Cortex of kidney (tissue), 1 donor: ENCODE measurements at places on chromosomes 13 and 19.

DNA sequence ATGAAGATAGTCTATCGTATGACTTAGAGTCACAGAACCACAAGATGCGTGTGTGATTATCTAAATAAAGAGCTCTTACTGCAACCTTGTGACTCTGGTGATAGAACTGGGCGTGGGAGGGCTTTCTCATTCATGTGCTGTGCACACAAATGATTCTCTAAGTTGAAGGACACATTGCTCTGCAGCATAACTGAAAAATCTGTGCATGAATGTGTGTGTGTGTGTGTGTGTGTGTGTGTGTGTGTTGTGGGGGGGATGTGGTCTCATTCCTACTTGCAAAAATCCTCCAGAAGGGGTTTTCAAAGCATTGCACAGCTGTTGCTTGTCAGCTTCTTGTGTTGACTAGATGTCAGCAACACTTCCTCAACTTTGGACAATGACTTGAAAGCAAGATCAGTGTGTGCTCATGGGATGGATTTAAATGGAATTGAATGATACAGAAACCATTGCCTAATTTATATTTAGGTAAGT is 22.4 kb downstream of the LRCH1 start:
- DNase-seq = no peak

DNA sequence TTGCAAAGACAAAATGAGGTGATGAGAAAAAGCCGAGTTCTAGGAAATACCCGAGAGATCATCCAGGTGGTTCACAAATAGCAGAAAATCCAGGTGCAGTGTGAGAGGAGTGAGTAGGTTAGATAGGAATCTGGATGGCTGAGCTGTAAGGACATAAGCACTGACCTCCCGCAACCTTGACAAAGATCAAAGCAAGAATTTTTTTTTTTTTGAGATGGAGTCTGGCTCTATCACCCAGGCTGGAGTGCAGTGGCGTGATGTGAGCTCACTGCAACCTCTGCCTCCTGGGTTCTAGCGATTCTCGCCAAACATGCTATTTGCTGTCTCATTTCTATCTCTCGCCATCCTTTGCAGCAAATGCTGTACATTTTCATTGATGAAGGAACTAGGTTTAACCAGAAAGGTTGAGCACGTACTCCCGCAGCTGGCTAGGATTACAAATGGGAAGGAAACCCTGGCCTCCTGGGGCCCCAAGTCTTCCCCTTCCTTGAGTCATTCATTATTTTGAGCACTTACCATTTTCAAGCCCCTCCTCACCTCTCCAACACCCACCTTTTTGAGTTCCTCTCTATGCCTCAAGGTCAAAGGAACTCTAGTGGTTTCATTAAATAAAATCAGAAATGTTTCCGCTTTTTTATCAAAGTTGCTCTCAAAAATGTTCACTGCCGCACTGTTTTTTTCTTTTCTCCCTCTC is 38.8 kb downstream of the NLRP12 start:
- no peak for DNase-seq

DNA sequence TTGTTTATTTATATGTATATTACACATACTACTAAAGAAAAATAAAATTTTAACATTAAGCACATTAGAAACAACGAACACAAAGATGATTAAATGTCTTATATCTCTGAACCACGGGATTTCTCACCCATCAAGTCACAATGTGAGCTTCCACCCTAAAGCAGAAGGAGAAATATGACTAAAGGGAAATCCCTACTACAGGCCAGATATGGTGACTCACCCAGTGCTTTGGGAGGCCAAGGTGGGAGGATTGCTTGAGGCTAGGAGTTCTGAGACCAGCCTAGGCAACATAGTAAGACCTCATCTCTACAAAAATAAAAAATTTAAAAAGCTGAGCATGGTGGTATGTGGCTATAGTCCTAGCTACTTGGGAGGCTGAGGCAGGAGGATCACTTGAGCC is 24.6 kb downstream of the DCT start:
- no peak for DNase-seq

DNA sequence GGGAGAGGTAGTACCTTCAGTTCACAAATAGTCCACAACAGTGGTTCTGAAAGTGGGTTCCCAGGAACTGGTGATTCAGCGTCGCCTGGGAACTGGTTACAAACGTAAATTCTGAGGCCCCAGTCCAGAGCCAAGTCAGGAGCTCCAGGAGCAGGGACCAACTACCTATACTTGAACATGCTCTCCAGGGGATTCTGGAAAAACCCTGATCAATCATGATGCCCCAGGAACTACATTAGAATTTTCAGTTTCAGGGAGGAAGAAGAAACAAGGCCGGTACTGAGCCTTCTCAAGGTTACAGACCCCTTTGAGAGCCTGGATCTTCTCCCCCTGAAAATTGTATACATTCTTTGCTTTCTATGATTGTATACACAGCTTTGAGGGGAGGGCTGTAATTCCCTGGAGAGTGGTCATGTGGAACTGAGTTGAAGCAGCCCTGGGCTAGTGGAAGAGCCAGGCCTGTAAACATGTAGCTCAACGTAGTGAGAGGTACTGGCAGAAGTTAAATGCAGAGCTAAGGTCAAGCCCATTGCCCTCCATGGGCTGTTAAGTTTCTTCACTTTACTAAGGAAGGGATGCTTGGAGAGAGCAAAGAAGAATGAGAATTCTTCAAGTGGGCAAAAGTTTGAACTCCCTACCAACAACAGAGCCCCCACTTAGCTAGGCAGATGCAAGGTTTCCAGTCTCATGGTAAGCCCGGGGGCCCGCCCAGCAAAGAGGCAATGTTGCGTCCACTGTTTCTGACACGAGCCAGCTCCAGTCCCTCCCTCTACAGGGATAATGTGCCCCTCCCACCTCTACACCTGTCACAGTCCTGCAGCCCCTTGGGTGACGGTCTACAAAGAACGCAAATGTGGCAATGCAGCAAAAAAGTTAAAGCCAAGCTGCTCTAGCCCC is 17.0 kb downstream of the DOCK9 start:
- no peak for DNase-seq

- DNase-seq = no peak
These were observed 3.4 kb downstream of the DMWD start for GRCh38 chr19:45789035-45789786.

GRCh38 chr19:11382898-11383705 is 1.0 kb downstream of the EPOR start:
- no peak for DNase-seq

- no peak for DNase-seq
These were observed 73.4 kb upstream of the UBL3 start for GRCh38 chr13:29923554-29924481.

DNA sequence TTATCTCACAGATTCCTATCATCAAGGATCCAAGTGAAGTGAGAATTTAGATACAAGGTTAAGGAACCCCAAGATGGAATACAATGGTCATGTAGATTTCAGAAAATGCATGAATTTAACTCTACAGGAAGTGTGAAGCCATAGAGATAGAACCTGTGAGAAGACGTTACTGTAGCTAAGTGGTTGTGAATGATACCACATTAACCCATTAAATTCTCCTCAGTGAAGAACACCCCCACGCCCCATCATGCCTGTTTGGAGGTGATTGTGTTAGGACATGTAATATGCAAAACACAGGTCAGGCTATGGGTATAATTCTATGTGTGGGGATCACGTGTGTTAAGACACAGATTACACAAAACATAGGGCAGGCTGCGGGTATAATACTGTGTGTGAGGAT is 1166.7 kb downstream of the EFNB2 start:
- no peak for DNase-seq

GRCh38 chr19:56864443-56865125 is 24.1 kb upstream of the PEG3 start:
- no peak for DNase-seq

DNA sequence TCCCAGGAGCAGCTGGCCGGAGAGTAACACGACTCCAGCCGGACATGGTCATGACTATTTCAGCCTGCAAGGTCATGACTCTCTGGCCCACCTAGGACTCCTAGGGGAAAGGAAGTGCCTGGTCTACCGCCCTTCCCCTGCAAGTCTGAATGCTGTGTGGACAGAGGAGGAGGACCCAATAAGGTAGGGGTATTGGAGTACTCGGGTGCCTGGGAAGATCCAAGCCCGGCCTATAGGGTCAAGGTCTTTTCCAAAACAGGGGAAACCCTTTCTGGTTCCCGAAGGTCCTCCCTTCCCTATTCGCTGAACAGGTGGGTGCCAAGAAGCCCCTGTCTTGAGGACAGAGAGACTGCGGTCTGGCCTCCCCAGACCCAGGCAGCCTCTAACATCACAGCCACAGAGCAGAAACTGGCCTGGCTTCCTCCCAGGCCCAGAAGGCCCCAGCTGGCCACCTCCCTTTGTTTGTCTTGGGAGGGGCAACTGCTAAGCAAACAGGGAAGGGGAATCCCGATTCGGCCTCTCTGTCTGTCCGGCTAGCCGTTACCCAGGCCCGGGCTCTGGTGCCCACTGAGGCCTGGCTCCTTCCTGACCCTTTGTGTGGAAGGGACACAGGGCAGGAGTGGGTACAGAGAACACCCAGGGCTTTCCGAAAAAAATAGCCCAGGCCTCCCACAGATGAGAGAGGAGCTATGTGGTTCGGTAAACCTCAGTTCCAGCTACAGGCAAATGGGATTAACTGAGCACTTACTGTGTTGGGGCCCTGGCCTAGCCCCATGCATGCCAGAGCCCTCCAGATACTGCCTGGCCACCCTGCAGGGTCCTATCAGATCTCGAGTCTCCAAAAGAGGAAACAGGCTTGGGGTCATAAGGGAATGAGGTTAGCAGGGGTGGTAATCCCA is 5.2 kb upstream of the GRAMD1A start:
- DNase-seq = no peak
